ENCODE measurements at places on chromosomes 3 and 15.

GRCh38 chr3:185473290-185473815, 25.5 kb downstream of the TMEM41A start:
- no peak for DNase-seq

GRCh38 chr3:178201714-178202113, 334.5 kb upstream of the KCNMB2 start:
- DNase-seq = no peak

GRCh38 chr3:68436619-68437401, 495.5 kb downstream of the TAFA4 start:
- DNase-seq = no peak

- DNase-seq = no peak
These were observed 23.8 kb upstream of the GABPB1 start for GRCh38 chr15:50378776-50379175.

DNA sequence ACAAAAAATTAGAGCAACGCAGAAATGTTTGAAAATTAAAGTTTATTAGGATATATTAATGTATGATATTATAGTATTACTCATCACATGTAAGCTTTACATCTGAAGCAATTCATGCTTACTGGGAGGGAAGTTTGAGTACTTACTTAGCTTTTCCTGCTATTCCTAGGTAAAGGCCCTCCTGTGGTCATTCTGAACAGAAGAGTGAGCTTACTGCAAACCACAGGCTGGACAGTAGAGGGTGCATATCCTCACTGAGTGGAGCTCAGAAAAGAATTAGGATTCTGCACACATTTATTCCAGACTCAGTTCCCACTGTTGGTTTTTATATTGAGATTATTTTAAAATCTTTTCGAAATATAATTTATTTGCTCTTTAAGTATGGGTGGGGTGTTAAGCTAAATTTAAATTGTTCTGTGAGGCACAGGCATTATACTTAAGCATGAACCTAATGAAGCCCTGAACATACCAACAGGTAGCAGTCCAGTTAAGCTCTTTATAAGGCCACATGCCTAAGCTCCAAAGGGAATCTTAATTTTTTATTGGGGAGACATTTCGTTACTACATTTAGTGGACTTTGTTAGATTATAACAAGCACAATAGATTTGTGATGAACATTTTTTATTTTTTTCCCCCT, 10.2 kb downstream of the MRPS22 start:
- peak; percentile 56 for DNase-seq

DNA sequence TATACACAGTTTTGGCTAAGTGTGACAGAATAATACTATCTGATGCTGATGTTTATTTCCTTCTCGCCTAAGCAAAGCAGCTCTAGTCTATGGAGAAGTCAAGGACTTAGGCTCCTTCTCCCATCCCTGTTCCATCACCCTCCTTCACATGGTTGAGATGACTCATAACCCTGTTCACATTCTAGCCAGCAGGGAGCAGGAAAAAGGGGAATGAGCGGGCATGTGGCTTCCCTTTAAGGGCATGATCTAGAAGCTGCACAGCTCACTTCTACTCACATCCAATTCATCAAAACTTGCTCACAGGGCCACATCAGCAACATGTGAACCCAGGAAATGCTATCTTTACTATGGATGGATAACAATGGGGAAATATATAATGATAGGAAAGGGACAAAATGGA, 40.9 kb downstream of the CBLB start:
- no peak for DNase-seq

DNA sequence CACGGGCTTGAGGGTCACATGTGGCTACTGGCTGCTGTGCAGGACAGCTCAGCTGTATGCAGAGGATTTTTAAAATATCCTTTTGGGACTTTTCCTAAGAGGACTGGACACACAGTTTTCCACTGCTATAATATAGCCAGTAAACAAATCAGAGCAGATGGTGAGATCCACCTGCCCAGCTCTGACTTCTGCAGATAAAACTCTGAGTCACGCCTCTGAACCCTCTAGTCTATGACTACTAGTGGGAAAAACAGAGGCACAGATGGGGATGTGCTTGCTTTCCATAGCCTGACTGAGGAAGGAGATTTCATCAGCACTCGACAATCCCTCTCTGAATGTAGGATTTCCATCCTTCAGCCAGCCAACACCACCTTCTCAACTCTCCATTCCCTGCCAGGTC, 45.1 kb downstream of the COLQ start:
- DNase-seq = no peak

DNA sequence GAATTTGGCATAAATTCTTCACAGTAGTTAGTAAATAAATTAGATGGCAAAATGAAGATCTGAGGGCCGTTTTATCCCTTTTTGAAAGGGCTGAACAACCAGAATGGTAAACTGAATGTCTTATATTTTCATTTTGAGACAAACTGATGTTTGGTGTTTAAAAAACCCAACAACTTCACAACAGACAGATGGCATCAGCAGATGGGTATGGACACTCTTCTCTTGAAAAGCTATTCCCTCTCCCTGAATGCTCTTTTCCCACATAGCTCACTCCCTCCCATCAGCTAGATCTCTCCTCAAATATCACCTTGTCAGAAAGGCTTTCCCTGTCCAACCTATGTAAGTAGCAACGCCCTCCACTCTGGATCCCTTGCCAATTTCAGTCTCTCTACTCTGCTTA, 33.3 kb downstream of the EMC4 start:
- no peak for DNase-seq

DNA sequence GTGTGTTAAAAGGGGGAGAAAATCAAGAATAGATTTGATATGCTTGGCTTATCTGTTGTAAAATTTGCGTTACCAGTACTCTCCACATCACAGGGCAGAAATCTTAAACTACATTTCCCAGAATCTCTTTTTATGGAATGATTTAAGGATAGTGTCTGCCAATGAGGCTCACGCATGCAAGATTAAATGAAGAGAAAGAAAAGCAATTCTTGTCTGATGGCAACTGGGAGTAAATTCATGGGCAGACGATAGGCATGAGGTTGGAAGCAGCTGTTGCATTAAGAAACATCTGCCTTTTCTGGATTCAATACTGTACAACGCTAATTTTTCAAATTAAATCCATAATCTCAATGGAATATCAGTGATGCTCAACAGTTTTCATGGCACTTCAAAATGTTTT, 27.2 kb upstream of the ANKRD28 start:
- DNase-seq = no peak

DNA sequence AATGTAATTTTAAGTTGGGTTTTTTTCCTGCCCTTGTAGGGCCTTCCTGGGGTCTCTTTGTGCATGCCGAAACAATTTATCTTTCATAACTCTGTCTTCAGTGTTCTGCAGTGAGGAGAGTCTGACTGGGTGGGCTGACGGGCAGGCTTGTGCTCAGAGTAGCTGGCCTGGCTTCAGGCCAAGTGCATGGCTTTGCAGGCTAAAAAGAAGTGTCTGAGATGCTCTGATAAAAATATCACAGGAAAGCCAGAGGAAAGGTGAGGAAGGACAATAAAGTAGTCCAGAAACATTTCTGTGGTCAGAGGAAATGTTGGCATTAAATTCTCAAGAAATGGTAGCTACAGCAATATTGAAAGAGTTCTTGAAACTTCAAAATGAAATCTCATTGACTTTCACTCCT, 25.5 kb downstream of the ST3GAL6 start:
- peak; percentile 23 for DNase-seq

DNA sequence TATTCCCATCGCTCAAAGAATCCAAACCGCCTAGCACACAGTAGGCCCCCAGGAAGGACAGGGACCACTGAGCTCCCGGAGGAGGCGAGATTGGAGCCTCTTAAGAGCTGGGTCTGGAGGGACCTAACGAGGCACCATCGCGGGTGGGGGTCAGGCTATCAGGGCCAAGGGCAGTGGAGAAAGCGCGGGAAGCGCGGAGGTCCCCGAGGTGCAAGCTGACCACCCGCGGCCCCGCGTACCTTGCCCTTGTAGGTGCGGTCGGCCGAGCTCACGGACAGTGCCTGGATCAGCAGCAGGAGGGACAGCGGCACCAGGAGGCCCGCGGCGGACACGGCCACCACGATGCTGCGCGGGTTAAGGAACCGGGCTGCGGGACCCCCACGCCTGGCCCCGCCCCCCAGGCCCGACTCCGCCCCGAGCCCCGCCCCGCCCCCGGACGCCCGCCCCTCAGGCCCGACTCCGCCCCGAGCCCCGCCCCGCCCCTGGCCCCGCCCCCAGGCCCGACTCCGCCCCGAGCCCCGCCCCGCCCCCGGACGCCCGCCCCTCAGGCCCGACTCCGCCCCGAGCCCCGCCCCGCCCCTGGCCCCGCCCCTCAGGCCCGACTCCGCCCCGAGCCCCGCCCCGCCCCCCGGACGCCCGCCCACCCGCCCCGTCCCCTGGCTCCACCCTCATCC, 3.9 kb downstream of the ZDHHC19 start:
- no peak for DNase-seq

DNA sequence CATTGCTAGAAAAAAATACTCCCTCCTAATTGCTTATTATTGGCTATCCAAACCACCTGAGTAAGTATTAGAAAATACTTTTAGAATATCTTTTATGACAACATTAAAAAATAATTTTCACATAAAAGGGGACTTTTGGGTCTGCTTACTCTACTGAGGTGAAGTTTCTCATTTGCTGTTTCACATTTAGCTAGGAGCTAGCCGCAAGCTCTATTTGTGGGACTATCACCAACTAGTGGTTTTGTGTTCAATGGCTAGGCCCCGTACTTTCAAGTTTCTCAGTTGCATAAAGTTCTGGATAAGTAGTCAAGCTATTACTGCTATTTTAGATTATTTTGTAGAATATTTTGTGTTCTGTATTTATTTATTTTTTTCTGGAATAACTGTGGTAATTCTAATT, 244.2 kb upstream of the SLITRK3 start:
- no peak for DNase-seq

Data from NCI-H1105 treated with DMSO at 0.1 percent for 48 hours (cell line).